ENCODE measurements at places on chromosomes 16 and 17.

DNA sequence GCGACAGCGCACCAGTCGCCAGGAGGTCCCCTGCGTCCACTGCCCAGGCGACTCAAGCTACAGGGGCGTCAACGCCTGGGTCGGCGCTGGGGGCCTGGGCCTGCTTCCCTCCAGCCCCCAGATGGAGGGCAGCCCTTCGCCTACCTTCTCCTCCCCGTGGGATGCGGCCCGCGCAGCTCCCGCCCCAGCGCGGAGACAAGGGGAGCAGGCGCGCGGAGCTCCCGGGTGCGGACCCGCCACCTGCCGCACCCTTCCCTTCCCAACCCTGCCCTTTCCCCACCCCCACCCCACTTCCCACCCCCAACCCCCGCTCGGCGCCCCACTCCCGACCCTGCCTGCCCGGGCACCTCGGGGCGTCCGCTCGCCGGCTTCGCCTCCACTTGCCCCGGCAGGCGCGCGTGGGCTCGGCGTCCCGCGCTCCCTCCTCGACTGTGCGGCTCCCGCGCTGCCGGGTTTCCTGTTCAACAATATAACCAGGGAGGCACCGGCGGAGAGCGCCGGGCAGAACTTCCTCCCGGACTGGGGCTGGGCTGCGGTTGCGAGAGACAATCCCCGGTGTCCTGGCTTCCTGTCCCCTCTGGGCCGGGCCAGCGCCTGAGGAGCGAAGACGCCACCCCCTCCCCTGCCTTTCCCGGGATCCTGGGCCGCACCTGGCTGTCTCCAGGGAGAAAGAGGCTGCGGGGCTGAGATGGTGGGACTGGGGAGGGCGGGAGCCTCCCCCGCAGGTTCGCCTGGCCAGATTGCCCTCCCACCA lies at the start of gene ARHGAP27:
ARHGAP27 (minus strand) TSS at position 466 of the 754 bp plus-strand sequence. CDS start 2,591 bp downstream, outside the sequence.
- DNase-seq, result no peak

- DNase-seq, result peak; percentile 94
Observed at GRCh38 chr17:12020642-12021622, at the start of gene MAP2K4. Gene MAP2K4 (plus strand): TSS chr17:12020877. CDS start chr17:12020887, 10 bp downstream.

- DNase-seq, result no peak
Observed at GRCh38 chr17:81027591-81028505, 7.1 kb upstream of the BAIAP2 start.

DNA sequence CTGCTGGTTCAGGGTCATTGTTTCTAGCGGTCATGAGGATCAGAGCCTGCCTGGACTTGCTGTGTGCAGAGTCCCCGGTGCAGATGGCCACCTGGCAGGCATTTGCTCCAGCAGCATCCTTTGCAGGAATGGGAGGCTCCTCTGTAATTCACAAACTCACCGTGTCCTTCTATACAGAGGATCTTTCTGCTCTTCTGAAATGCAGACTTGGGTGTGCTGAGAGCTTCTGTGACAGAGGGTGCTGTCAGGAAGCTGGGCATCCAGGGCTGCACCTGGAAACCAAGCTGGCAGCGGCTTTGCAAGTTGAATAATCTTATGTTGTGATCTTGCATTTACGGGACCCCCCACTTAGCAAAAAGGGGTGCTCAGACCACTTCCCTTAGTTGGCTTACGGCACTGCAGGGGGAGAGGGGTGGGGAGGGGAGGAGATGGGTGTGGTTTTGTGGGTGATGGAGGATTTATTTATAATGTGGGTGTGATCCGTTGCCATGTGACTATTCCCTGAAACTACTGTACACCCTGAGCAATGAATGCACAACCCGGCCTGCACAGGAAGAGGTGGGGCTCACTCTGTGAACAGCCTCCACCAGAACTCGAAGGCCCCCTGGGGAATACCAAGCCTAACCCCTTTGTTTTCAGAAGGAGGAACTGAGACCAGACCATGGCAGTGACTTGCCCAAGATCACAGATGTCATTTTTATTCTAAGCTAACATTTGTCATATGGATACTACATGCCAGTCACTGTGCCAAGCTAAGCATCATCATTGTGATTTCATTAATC lies 178.3 kb downstream of the PRKCB start:
- DNase-seq, result no peak

- DNase-seq, result no peak
Observed at GRCh38 chr16:76052725-76053124, 224.5 kb upstream of the CNTNAP4 start.

All from ascending aorta (tissue), 2 donors.